ENCODE measurements at places on chromosomes 12 and 14.

DNA sequence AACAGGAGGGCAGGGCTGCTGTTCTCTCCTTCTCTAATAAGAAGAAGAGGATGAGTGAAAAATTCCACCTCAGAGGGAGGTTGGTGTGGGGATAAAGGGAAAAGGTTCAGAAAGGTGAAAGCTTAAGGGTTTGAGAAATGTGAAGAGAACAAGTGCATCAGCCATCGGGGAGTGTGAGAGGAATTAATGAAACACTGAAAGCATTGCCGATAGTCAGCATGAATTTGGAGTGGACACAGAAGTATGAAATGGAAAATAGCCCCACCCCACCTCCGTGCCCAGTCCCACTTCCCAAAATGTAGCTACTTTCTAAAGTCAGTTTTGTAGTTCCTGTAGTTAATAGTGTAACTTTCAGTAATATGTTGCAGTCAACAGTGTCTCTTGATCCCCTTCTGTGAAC, 33.4 kb downstream of the DIP2B start:
- DNase-seq = no peak

DNA sequence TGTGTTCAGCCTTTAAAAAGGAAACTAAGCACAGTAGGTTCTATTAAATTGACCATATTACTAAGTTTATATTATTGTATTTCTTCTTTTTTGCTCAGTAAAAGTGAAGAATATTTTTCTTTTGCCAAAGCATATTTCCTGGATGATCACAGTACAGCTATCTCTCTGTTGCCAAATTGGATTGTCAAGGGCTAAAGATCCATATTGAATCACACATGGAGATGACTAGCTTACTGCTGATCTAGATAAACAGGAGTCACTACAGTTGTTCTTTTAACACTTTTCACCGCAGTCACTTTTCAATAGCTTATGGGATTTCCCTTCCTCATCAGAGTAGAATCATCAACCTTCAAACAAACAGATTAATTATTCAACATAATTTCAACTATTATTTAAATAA, 78.6 kb downstream of the LRRC9 start:
- DNase-seq = no peak

GRCh38 chr12:127998988-127999387, 268.0 kb upstream of the TMEM132C start:
- no peak for DNase-seq

DNA sequence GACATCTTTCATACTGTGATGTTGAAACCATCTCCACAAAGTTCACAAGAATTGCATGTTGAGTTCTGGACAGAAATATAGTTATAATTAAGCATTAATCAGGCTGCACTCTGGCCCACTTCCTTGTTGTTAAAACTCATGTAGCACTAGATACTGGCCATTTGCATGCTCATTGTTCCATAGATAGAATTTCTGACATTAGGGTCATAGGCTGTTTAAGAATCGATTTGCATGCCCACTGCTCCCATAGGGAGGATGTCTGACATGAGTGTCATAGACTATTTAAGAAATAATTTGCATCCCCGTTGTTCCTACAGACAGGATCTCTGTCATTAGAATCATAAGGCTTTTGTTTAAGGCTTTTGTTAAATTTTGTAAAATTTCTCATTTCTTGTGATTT, 50.2 kb downstream of the MYF5 start:
- no peak for DNase-seq

- DNase-seq = no peak
Observed at GRCh38 chr14:98926801-98927200, 345.2 kb downstream of the BCL11B start.

DNA sequence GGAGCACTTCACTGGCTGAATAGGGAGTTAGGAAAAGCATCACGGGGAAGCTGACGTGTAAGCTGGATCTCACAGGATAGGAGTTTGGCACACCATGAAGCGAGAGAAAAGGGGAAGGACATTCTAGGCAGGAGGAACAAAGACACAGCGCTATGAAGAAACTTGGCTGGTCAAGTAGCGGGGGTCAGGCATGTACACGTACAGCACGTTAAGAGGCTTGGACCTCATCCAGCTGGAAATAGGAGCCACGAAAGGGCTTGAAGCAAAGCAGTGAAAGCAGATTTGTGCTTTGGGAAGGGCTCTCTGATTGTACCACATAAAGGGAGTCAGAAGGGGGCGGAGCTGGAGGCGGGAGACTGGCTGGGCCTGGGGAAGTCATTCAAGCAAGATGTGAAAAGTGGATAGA, 19.6 kb upstream of the GALNT8 start:
- no peak for DNase-seq

DNA sequence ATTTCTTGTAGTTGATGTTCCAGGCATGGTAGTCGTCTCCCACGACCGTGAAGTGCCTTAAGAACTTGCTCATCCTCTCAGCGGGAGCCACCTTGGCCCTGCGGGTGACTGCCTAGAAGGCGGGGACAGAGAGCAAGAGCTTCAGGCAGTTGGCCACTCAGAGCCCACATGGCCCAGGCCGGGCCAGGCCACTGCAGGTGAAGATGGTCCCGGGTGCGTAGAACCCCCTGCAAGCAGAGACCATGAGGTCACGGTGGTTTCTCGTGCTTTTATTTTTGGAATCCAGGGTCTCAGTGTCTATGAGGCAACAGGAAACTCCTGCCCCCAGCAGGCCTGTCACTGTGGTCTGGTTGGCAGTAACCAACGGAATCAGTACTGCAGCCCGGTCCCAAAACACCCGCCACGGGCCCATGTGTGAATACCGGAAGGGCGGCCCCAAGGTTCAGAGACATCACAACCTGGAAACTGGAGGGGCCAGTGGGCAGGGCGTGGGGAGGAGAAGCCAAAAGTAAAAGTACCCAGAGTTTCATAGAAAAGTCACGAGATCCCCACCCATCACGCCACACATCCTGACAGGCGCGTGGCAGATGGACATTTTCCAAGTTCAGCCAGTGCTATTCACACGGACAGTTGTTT, 27.5 kb downstream of the HVCN1 start:
- DNase-seq = no peak

DNA sequence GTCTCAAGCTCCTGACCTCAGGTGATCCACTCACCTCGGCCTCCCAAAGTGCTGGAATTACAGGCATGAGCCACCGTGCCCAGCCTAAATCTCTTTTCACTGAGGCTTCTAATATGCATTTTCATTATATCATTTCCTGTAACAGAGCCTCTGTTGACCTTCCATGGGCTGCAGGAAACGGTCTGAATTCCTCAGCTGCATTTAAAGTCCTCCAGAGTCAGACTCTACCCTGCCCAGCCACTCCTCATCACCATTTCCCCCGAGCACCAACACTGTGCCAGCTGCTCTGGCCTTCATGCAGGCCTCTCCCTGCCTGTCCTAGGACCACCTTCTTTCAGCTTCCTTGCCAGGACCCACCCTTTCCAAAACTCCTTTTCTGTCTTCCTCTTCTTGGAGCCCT, 9.8 kb upstream of the NFKBIA start:
- no peak for DNase-seq

DNA sequence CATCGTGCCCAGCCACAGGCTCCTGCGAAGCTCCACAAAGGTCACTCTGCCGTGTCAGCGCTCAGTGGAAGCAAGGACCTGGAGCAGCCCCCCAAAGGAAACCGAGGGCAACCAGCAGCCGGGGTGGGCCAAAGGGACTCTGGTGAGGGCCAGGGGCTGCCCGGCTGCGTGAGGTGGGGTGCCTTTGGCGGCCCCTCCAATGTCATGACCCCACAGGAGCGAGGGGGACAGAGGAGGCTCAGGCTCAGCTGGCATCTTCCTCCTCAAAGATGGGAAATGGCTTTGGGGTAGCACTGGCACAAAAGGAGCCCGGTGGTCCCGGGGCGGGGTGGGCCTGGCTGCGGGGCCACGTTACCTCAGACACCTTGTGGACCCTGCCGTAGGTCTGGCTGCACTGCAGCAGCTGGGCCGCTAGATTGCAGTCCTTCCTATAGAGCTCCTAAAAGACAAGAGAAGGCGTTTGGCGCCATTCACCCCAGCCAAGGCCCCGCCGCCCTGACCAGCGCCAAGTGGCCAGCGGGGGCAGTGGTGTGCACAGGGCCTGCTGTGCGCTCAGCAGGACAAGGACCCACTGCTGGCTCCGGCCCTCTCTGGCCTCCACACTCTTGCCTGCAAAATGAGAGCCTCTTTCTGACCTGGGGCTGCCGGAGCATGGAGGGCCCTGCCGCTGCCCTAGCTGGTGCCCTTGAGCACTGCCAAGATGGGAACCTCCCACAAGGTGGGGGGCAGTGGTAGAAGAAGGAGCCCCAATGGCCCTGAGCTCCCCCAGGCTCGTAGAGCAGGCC, 46.9 kb downstream of the BEGAIN start:
- DNase-seq = no peak

Data from GM04504 (cell line).